Activated effector memory CD4-positive, alpha-beta T cell treated with anti-CD3 and anti-CD28 coated beads, Interleukin-2, amount 50 U/mL, for 16 hours (primary cell): ENCODE measurements at places on chromosomes 6 and 20.

DNA sequence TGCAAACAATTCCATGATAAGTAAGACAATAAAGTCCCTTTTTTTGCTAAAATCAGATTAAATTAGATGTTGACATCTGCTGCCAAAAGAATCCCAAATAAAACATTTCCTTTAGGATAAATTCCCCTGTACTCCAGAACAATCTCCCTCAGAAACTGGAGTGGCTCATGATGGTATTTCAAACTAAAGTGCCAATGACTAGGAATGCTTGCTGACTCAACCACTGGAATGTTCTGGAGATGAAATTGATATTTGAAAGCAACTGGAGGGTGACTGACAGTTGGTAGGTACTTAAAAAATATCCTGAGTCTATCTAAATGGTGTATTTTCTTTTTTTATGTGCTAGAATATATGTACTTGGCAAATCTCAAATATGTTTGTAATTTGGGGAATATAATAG lies 350.1 kb upstream of the TSHZ2 start:
- no peak for DNase-seq

GRCh38 chr6:53917464-53917842 lies 122.6 kb downstream of the LRRC1 start:
- no peak for DNase-seq

- DNase-seq = no peak
Observed at GRCh38 chr6:74646461-74646860, 559.4 kb downstream of the COL12A1 start.

GRCh38 chr6:105641504-105641903 lies 238.6 kb upstream of the PREP start:
- no peak for DNase-seq

GRCh38 chr6:118685823-118686449 lies 34.5 kb upstream of the CEP85L start:
- DNase-seq = no peak

- no peak for DNase-seq
Observed at GRCh38 chr6:114227944-114228468, 114.8 kb downstream of the HS3ST5 start.

- no peak for DNase-seq
Observed at GRCh38 chr20:57030611-57031600, 235.5 kb downstream of the BMP7 start.

GRCh38 chr20:58239216-58239615 lies 10.8 kb upstream of the ANKRD60 start:
- DNase-seq = no peak

- no peak for DNase-seq
Observed at GRCh38 chr20:34875642-34876405, 588 bp upstream of the ACSS2 start.

DNA sequence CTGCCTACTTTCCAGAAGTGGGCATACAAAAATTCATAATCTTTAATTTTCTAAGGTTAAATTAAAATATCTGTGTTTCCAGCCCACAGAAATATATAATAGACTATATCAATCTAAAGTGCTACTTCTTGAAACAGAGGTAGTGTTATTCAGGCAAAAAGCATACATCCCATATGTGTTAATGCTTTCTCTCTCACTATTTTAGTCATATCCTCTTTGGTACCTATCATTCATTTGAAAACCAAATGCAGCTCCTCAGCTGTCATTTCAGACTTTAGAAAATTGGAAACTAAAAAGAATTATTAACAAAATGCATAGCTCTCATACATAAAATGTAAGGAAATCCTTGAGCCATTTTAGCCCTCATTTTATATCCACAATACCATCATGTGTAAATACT lies 925 bp downstream of the FHL5 start:
- no peak for DNase-seq

- no peak for DNase-seq
Observed at GRCh38 chr6:5159162-5159561, 74.0 kb downstream of the PPP1R3G start.

DNA sequence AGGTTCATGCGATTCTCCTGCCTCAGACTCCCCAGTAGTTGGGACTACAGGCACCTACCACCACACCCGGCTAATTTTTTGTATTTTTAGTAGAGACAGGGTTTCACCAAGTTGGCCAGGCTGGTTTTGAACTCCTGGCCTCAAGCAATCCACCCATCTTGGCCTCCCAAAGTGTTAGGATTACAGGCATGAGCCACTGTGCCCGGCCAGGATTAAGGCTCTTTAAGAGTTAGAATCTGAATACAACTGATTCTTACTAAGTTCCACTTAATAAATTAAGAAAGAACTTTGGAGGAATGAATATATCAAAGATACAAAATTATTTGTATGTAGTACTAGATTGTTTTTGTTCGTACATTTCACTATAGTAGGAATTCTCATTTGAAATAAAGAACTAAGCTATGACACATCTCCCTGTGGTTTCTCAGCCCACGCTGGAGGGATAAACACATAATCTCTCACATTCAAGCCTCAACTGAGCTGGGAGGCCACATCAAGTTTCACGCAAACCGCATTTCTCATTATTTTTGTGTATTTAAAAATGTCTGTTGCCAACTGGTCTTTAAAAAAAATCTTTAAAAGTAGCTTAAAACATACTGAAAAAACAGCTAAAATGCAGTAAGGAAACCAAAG lies 34.2 kb downstream of the DTNBP1 start:
- peak; percentile 71 for DNase-seq

DNA sequence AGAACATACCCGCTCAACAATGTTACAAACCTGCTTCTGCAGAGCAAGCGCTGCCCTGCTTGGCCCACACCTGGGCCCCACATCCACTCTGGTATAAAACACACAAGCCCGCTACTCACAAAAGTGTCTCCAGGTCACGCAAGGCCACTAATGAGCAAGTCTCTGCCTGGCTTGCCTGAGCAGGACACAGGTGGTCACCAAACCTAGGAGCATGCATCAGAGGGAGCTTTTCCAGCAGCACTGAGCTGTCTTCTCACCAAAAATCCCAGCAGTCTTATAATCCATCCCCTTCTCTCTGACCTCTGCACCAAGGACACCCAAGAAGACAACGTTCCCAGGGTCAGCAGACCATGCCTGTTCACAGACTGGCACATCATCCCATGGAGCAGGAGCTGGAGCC lies 100.8 kb downstream of the DLL1 start:
- no peak for DNase-seq

DNA sequence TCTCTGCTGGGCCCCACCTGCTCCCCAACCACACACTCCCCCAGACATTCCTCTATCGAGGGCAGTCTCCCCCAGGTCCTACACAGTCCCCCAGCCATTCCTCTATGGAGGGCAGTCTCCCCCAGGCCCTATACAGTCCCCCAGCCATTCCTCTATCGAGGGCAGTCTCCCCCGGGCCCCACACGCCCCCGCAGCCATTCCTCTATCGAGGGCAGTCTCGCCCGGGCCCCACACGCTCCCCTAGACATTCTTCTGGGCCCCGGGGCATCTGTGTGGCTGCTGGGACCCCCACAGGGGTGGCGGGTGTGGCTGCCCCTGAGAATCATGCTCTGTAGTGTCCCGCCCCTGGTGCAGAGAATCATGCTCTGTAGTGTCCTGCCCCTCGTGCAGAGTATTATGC lies 43.6 kb upstream of the BHLHE23 start:
- DNase-seq = no peak

GRCh38 chr20:49361862-49362660 lies 84.2 kb upstream of the ZNFX1 start:
- DNase-seq = no peak

- no peak for DNase-seq
Observed at GRCh38 chr20:16552015-16552414, 21.2 kb downstream of the KIF16B start.

DNA sequence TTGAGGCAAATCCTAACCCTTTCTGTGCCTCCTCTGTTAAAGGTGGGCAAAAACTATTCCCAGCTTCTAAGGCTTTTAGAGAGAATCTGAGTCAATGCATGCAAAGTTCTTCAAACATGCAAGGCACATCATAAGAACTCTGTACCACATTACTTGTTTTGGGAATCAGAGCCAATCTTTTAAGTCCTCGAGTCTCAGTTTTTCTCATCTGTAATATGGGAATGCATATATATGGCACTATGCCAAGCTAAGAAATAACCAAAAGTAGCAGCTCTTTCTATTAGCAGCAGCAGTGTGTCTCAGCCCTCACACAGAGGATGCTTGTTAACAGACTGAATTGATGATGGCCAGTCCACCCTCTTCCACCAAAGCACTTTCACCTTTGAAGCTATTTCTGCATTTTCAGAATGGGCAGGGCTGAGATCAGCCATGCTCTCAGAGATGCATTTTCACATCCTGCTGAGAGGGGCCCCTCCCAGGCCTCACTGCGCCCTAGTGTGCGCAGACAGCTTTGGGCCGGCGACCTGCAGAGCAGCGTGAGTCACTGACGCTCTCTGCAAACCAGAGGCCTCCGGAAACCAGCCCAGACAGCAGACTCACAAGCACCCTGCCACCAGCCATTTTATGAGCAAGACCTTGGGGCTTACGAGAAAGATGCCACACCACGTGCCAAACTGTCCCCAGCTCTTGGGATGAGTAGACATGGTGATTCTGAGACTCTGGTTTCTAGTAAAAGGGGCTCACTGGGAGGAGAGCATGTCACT lies 138.0 kb downstream of the NFATC2 start:
- peak; percentile 96 for DNase-seq

- no peak for DNase-seq
Observed at GRCh38 chr20:64189530-64189966, 25.3 kb downstream of the MYT1 start.

GRCh38 chr6:40477246-40478126 lies 109.7 kb downstream of the LRFN2 start:
- no peak for DNase-seq

GRCh38 chr6:134956032-134956431 lies 6.1 kb upstream of the ALDH8A1 start:
- DNase-seq = no peak

DNA sequence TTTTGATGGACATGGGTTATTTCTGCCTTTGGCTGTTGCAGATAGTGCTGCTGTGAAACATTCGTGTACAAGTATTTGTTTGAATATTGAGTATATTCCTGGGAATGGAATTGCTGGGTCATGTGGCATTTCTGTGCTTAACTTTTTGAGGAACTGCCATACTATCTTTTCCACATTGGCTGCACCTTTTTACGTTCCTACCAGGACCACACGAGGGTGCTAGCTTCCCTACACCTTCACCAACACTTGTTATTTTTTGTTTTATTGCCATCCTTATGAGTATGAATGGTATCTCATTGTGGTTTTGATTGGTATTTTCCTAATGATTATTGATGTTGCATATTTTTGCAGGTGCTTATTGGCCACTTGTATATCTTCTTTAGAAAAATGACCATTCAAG lies 47.8 kb upstream of the PLCG1 start:
- DNase-seq = no peak

DNA sequence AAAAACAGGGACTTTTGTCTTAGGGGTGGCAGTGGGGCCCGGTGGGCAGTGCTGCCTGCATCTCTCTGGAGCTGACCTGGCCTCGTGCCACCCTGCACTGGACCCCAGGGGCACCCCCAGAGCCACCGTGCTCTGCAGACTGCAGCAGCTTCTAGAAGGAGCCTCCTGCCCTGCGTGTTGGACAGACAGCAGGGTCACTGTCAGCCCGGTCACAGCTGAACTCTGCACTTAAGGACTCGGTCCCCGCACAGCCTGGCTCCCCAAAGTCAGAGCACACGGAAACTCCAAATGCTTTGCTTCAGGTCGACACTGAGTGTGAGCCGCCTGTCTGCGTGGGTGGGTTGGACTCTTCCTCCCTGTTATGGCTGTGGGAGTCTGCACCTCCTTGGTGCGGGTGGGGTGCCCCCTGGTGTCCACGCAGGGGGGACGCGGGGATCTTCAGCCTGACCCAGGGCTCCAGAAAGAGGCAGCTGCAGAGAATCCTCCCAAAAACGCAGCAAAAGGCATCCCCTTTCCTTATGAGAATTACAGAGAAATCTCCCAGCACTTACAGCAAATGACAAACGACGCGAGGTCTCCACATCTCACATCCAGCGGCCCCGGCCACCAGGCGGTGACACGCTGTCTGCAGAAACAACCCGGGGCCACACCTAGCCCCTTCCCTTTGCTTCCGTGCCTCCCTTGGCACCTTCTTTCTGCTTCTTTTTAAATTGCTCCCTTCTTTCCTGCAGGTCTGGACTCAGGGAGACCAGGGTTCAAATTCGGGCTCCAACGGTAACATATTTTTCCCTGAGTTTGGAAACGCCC lies 36.3 kb upstream of the DACT2 start:
- DNase-seq = no peak

GRCh38 chr6:39209360-39209811 lies 19.9 kb downstream of the KCNK5 start:
- DNase-seq = no peak

DNA sequence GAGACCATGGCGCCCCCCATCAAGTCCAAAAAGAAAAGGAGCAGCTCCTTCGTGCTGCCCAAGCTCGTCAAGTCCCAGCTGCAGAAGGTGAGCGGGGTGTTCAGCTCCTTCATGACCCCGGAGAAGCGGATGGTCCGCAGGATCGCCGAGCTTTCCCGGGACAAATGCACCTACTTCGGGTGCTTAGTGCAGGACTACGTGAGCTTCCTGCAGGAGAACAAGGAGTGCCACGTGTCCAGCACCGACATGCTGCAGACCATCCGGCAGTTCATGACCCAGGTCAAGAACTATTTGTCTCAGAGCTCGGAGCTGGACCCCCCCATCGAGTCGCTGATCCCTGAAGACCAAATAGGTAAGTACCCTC lies 41.7 kb upstream of the NAA20 start:
- no peak for DNase-seq

DNA sequence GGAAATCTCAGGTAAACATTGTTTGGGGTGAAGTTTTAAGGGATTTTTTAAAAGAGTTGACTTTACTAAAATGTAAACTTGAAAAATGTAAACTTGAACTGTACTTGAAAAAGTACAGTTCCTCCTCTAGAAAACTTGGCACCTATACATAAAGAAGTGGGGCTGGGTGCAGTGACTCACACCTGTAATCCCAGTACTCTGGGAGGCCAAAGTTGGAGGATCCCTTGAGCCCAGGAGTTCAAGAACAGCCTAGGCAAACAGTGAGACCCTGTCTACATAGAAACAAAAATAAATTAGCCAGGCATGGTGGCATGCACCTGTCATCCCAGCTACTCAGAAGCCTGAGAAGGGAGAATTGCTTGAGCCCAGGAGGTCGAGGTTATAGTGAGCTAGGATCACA lies 7.2 kb downstream of the BTBD9 start:
- no peak for DNase-seq

DNA sequence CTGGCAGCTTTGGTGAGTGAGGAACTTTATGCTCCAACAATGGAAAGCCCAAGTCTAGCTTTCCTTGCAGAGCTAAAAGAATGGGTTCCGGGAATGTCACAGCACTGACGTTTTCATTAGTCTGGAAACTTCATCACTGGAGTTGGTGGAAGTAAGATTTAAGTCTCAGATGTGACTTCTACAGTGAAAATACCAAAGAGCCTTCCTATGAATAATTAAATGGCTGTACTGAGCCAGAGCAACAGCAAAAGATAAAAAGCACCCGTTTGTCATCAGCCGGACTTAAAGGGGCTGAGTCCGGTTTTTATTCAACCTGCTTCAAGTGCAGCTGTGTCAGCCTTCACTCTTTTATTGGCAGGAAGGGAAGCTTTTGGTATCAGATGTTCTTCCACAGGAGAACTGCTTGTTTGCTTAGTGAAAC lies 46.5 kb upstream of the SHLD1 start:
- DNase-seq = no peak
